ENCODE measurements at places on chromosomes 11 and 22. TPM values are rescaled to one million over a fixed set of nuclear protein-coding genes. Genes with fewer than 3 reads are reported as not detected.

Gene ELFN2
- 5.1 TPM for total RNA-seq

Gene CACNA1I
- not detected for total RNA-seq

Gene UQCR10
- total RNA-seq: 144 TPM

Gene CDC45
- total RNA-seq: 18.2 TPM

Gene MMP7
- total RNA-seq: not detected

Gene LMO2
- total RNA-seq: 0.11 TPM

Gene CCDC73
- not detected for total RNA-seq

DNA sequence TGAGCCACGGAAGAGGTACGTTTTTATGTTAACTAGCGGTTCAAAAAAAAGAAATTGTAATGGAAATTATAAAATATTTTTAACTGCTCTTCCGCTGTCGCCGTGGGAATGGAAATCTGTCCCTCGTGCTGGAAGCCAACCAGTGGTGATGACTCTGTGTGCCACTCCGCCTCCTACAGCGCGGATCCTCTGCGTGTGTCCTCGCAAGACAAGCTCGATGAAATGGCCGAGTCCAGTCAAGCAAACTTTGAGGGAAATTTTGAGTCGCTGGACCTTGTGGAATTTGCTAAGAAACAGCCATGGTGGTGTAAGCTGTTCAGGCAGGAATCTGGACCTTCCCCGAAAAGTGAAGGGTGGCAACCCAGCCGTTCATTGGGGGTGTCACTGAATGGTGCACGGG, 2.9 kb upstream of the CBX7 start:
- peaks cover 7% of the 10 kb centered on the region for H3K4me1 ChIP-seq
- no peak overlapping the region for H3K4me3 ChIP-seq
- H3K36me3 ChIP-seq: no peaks in the 10 kb centered on the region
- H3K27ac ChIP-seq: no peak overlapping the region
- DNase-seq: no peak

DNA sequence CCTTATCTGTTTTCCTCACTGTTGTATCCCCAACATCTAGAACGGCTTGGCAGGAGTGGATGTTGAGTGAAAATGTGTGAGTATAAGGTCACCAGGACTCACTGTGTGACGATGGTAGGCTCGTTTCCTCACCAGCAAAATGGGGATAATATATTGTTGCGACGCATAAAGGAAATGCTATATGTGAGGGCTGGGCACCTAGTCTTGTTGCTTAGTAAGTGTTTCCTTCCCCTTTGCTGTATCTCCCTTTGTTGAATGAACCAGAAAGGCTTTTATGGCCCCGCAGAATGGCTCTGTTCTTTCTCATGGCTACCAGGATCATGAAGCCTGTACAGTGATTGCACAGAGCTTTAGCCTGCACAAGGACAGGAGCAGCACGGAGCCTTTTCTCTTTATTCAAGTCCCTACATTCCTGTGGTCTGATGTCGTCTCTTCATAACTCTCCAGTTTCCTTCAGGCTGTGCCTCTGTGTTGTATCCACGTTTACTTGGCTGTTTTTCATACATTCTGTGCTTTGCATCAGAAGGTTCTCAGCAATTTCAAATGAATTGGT, 5.4 kb downstream of the TNRC6B start:
- peak; percentile 86 for DNase-seq
- H3K36me3 ChIP-seq: peaks cover 23% of the 10 kb centered on the region
- H3K27ac ChIP-seq: peak overlapping the region; percentile 96
- H3K4me3 ChIP-seq: peak overlapping the region; percentile 85
- H3K27me3 ChIP-seq: no peaks in the 10 kb centered on the region

- H3K36me3 ChIP-seq: no peaks in the 10 kb centered on the region
- H3K4me1 ChIP-seq: no peaks in the 10 kb centered on the region
- H3K4me3 ChIP-seq: no peak overlapping the region
- no peak for DNase-seq
- peaks cover 1% of the 10 kb centered on the region for H3K27me3 ChIP-seq
Measured at GRCh38 chr11:1233351-1234053, 10.6 kb downstream of the MUC5B start.

- no peak overlapping the region for H3K27ac ChIP-seq
- H3K4me1 ChIP-seq: no peaks in the 10 kb centered on the region
- no peak for DNase-seq
- H3K27me3 ChIP-seq: peaks cover 3% of the 10 kb centered on the region
- peaks cover 5% of the 10 kb centered on the region for H3K36me3 ChIP-seq
Measured at GRCh38 chr22:48630848-48631247, 1196.8 kb downstream of the BRD1 start.

- no peak overlapping the region for H3K27ac ChIP-seq
- DNase-seq: no peak
- no peaks in the 10 kb centered on the region for H3K36me3 ChIP-seq
Measured at GRCh38 chr11:86926975-86927374, 28.2 kb downstream of the FZD4 start.

DNA sequence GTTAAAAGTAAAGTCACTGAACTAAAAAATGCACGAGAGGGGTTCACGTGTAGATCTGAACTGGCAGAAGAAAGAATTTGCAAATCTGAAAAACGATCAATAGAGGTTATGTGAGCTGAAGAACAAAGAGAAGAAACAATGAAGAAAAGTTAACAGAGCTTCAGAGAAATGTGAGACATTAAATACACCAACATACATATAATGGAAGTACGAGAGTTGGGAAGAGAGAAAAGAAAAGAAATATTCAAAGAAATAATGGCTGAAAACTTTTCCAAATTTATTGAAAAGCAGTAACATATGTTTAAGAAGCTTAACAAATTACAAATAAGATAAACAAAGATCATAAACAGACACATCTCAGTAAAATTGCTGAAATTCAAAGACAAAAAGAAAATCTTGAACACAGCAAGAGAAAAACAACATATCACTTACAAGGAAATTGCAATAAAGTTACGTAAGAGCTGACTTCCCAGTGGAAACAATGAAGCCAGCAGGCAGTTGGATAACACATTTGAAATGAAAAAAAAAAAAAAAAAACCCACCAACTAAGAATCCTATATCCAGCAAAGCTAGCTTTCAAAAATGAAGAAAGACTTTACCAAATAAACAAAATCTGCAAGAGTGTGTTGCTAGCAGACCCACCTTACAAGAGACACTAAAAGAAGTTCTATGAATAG, 56.8 kb downstream of the EMSY start:
- H3K36me3 ChIP-seq: peaks cover 24% of the 10 kb centered on the region
- no peak overlapping the region for H3K27ac ChIP-seq
- H3K4me3 ChIP-seq: no peak overlapping the region

- no peak overlapping the region for H3K4me3 ChIP-seq
- no peaks in the 10 kb centered on the region for H3K36me3 ChIP-seq
- H3K4me1 ChIP-seq: no peaks in the 10 kb centered on the region
- DNase-seq: no peak
- H3K27ac ChIP-seq: no peak overlapping the region
Measured at GRCh38 chr22:44795701-44796630, 43.6 kb downstream of the ARHGAP8 start.

GRCh38 chr11:124762105-124762623, at the start of gene ESAM:
ESAM (minus strand) TSS chr11:124762290; CDS start chr11:124762154, 136 bp downstream.
- H3K27ac ChIP-seq: no peak within 1 kb of the TSS
- peaks cover 30% of the 10 kb centered on the region for H3K4me1 ChIP-seq
- H3K27me3 ChIP-seq: peaks cover 26% of the 10 kb centered on the region
- H3K4me3 ChIP-seq: peak within 1 kb of the TSS; percentile 88

GRCh38 chr11:65849366-65849765, 8.6 kb downstream of the CFL1 start:
- H3K27ac ChIP-seq: no peak overlapping the region
